Brain (organoid and tissue), 16 donors: ENCODE measurements at places on chromosomes 5 and 9.

DNA sequence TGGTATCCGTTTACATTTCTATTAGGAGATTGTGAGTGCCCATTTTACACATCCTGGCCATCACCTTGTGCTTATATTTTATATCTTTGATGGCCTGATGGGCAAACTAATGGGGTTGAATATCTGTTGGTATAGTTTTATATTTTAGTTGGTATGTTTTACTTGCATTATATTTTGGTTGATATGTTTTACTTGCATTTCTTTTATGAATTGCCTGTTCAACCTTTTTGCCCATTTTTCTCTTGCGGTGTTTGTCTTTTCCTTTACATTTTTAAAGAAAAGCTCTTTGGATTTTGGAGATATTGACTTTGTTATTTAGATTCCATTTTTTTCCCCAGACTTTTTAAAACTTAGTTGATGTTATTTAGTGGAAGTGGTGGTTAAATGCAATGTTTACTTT is 14.6 kb downstream of the ZNF618 start:
- no peak for DNase-seq

DNA sequence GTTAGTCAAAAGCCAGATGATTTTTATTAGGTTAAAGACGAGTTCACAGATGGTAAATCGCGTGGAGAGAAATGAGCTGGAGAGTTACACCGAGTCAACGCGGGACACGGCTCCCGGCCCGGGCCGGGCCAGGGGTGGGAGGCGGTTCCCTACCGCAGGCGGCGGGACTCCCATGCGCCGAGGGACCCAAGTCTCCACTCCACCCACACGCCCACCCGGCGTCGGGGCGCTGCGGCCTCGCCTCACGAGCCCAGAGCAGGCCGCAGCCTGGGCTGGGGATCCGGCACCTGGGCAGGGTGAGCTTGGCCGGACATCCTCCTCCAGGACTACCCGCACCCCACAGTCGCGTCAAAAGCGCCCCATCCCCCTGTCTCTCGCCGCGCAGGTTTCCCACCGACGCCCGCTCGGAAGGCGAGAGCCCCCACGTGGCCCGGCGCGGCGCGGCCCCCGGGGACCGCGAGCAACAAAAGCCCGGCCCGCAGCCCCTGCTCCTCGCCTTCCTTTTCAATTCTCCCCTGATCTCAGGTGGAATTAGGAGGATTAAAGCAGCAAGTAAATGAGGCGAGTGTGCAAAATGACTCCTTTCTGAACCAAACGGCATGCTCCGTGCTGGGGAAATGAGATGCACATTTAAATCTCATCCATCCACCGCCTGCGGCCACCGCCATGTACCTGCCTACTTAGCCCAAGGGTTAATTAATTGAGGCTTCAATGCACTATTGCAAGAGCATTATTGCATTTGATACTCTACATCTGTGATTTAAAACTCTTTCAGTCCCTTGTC is 196.5 kb upstream of the TBCA start:
- peak; percentile 43 for DNase-seq

DNA sequence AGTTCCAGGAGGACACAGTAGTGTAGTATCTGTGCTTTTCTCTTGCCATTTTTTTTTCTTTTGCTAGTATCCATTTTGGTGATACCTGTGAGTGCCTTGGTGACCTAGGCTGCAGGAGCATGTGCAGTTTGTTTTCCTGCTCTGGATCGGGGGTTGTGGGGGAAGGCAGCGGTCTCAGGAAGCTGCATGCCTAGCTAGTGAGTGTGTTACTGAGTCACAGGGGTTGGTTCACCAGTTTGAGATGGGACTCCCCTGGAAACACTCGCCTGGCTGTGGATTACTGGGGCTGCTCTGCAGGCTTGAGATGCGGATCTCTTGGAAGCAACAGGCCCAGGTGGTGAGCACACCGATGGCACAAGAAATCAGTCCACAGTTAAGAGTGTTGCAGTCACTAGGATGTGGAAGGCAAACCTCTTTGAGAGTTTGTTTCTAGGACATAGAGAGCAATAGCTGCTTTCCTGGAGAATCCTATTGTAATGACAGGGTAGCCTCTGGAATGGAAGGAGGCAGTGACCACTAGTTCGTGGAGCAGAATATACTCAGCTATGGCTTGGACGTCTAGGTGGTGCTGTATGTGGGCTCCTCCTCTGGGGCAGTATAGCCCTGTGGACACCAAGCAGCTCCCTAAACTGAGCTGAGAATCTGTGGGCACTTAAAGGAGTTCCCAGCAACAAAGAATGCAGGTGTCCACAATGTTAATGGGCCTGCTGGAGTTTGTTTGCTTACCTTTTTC is 20.0 kb upstream of the SPATA31E1 start:
- DNase-seq, result no peak

GRCh38 chr5:178113141-178113787 is at the start of gene N4BP3:
Gene N4BP3 (plus strand): TSS chr5:178113532. CDS start chr5:178119584, 6,052 bp downstream.
- DNase-seq, result peak; percentile 87

GRCh38 chr5:126514558-126515141 is 80.4 kb downstream of the ALDH7A1 start:
- no peak for DNase-seq

GRCh38 chr5:52638732-52639131 is 149.0 kb upstream of the ITGA1 start:
- no peak for DNase-seq

GRCh38 chr9:137740312-137740711 is 121.5 kb downstream of the EHMT1 start:
- peak; percentile 60 for DNase-seq

DNA sequence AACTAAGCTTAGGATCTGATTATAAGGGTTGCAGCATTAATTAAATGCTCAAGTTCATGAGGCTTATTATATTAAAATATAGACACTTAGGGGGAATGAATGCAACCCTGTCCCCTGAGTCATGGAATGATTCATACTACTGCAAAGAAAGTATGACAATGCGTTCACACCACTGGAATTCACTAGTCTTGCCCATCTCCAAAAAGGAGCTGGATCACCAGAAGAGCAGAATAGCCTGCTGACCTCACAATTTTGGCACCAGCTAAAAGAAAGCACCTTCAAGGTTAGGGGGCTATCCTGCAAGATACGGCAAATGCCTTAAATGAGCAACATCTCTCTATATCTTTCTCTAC is 32.0 kb upstream of the TMED7 start:
- DNase-seq, result no peak

- DNase-seq, result no peak
These were observed 37.3 kb upstream of the WWC1 start for GRCh38 chr5:168254013-168254693.

- no peak for DNase-seq
These were observed 284.3 kb downstream of the ARHGAP26 start for GRCh38 chr5:143054480-143054941.

DNA sequence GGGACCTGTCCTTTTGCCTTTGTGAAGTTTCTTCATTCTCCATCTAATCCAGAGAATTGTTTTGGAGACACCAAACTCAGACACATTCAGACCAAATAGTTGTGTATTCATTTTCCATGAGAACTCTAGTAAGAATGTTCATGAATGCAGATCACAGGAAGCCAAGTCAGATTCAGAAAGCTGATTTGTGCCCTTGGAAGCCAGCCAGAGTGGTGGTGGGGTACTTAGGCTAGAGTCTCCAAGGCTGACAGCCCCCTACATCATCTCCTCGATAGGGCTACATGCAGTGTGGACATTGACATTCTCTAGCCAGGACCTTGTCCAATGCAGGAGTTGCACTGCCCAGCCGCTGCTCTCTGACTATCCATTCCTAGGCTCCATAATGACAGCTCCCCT is 137.6 kb downstream of the UGCG start:
- no peak for DNase-seq

DNA sequence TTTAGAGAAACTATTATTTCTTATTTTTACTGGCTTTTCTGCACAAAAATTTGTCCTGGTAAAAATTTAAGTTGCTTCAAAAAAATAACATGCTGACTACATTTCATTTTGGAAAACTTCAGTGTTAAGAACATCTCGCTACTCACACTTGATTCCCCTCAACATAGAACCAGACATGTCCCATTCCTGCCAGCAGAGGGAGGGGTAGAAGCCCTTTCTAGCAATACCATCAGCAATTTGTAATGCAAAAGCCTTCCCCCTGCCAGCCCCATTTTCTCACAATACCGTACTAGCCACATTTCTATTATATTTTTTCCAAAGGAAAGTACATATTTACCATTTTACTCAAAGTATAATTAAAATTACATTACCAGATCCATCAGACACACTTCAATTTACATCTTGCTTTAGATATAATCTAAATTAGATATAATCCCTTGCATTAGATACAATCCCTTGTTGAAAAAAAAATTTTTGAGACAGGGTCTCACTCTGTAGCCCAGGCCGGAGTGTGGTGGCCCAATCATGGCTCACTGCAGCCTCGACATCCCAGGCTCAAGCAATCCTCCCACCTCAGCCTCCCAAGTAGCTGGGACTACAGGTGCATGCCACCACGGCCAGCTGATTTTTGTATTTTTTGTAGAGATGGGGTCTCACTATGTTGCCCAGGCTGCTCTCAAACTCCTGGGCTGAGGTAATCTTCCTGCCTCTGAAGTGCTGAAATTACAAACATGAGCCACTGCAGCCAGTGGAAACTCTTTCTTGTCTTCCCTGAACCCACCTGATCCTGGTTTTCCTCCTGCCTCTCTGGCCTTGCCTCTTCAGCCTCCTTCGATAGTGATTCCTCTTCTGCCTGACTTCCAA is 39.6 kb upstream of the IDNK start:
- peak; percentile 68 for DNase-seq

- DNase-seq, result no peak
These were observed 662.2 kb upstream of the ZNF608 start for GRCh38 chr5:125408448-125409233.

GRCh38 chr5:153717287-153717686 is 226.8 kb downstream of the GRIA1 start:
- no peak for DNase-seq

DNA sequence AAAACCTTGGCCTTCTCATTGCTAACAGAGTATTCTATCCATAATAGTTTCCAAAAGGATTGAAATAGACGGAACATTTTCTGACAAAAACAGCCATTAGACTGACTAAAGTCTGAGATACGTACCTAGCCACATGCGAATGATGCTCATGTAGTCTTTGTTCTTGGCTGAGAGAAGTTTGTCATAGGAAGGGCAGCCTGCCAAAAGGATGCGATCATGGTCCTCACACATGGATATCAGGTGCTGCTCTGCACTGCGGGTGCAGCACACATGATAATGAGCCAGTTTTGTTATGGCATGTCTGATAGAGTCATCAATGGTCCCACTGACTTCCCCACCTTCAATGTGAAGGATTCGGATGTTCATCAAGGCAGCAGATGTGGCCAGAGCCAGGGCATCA is 12.3 kb downstream of the GNE start:
- no peak for DNase-seq

GRCh38 chr9:83536332-83536731 is 1.9 kb downstream of the FRMD3 start:
- no peak for DNase-seq

GRCh38 chr5:153237671-153238332 is 252.7 kb upstream of the GRIA1 start:
- no peak for DNase-seq

DNA sequence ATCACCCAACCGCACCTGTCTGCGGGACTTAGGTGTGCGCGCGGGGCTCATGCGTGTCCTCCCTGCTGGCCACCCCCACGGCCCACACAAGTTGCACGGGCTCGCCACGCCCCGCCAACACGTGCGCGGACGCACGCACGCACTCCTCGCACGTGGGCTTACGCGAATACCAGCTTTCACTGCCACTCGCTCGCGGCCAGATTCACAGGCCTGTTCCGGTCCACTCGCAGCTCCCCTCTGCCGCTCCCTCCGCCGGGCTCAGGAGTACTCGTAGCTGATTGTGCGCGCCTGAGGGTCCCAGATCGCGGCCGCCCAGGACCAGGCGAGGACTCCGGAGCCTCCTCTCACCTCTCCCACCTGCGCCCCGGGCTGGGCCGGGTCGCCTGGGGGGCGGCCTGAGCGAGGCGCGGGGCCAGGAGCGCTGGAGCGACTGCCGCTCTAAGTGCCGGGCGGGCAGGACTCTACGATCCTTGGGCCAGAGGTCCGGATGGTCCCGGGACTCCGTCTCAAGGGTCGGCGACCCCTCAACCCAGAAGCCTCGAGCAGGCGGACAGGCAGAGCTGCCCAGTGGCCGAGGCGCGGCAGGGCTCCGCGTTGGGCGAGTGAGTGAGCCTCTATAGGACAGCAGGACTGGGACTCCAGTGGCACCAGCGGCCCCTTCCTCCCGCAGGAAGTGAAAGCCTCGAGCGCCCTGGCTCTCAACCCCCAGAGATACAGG is 3.4 kb downstream of the PCDHGC5 start:
- peak; percentile 53 for DNase-seq

DNA sequence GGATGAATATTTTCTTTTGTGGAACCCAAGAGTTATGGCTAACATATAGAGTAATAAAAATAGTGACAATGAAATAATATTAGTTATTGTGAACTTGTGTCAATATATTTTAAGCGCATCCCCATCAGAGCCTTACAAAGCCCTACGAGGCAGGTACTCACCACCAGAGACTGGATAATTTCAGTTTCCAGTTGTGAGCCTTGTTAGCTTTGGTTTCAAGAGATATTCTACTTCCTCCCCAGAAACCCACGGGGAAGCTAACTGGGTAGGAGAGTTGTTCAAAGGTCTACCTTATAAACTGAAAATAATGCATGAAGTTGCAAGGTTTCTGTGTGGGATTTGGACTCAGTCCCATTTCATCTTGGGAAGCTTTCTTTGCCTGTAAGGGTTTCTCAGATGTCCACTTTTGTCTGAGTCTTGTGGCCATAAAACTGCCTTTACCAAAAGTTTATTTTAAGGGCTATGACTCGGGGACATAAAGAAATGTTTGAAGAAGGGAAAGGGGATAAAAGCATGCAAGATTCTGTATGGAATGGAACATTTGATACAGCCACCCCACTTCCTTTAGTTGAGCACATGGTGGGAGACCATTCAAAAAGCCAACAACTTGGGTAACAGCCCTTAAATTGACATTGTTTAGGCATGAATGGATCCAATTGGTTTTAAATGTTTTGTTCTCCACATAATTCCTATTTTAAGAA is 57.4 kb upstream of the ANKRD55 start:
- no peak for DNase-seq

- no peak for DNase-seq
These were observed 51.3 kb downstream of the DENND4C start for GRCh38 chr9:19281801-19282200.

DNA sequence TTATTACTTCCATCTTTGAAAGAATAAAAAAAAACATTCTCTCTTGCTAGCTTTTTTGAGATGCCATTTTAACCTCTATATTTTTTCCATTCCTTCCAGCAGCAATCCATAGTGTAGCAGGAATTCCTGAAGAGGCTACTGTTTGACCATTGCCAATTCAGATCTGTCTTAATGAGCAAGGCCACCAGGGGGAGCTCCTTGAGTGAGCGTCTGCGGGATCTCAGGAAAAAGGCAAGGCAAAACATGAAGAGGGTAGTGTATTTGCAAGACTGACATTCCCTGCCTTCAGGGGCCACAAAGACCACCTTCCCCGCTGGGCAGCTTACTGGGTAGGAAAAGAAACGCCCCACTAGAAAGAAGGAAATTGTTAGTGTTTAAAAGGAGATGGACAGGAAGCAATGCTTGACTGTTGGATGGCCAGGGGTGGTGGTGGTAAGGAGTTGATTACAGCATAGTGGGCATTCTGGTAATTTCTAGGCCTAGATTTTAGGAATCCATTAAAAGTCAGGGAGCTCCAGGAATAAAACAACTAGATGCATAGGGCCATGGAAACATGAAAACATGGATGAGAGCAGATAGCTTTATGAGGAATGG is 206.6 kb upstream of the HAPLN1 start:
- peak; percentile 81 for DNase-seq
